ENCODE measurements at places on chromosomes 5 and 9.

DNA sequence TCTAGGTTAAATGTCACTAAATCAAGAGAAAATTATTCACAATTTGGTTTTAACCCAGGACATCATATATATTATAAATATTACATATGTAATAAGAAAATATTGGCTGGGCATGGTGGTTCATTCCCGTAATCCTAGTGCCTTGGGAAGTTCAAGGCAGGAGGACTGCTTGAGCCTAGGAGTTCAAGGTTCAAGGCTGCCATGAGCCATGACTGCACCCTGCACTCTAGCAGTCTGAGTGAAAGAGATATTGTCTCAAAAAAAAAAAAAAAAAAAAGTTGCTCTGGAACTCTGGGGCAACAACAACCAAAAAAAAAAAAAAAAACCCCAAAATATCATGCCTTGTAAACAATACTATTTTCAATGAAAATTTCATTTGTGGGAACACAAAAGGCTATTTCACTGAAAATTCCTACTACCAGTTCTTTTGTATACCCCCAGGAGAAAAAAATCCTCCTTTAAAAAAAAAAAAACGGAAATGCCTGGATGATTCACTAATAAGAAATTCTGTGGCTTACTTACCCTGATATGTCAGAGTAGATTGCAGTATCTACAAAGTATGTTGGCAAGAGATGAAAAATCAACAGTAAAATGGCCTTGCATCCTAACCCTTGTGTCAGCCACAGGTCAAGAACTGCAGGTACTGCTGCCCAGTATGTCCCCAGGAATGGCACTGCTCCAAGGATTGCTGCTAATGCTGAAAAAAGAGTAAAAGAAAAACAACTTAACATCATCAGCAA, 22.6 kb upstream of the CTNNAL1 start:
- peak; percentile 77 for DNase-seq

DNA sequence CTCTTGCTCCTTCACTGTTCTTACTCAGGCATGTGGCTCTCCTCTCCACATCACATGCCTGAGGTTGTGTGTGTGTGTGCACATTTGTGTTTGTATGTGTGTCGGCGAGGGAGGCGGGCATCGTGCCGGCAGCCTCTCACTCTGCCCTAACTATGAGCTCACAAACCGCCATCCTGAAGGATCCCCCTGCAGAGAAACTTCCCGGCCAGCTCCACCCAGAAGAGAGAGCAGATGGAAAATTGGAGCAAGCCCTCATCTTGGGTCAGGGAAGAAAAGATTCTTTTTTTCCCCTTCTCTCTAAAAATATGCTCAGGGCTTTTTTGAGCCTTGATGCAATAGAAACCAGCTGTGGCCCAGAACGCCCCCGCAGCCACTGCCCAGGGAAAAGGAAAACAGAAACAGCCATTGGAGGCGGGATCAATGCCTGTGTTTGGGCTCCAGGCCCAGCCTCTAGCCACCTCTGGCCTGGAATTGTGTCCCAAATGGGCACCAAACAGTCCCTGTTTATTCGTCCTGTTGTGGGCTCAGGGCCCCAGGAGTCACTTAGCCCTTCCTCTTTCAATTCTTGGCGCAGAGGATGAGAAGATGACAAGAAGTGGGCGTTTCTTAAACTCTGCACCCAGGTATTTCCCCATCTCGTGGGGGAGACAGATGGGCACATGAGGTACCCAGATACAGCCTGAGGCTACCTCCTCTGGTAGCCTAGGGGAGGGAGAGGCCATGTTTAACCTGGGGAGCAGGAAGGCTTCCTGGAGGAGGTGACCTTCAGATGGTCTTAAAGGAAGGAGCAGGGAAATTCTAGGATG, 151.5 kb downstream of the RGS3 start:
- DNase-seq: peak; percentile 60

GRCh38 chr5:173616577-173617118, at the start of gene BOD1:
BOD1 (minus strand) TSS chr5:173616650; CDS start chr5:173616436, 214 bp downstream.
- DNase-seq: peak; percentile 99

GRCh38 chr5:9201011-9201410, 344.9 kb downstream of the SEMA5A start:
- DNase-seq: no peak

DNA sequence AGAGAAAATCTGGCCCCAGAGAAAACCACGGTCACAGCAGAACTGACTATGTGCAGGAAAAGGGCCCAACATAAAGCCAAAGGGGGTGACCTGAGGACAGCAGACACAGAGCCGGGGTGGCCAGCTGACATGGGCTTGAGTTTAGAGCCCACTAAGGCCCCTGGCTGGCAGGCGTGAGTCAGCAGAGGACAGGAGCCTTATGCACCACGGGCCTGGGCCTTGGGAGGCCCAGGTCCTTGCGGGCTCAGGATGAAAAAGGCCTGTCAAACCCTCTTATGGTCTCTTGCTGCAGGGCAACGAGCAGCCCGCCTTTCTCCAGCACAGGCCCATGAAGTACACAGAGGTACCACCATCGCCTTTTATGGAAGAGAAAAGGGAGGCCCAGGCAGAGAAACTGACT, 19.7 kb downstream of the STK10 start:
- no peak for DNase-seq

DNA sequence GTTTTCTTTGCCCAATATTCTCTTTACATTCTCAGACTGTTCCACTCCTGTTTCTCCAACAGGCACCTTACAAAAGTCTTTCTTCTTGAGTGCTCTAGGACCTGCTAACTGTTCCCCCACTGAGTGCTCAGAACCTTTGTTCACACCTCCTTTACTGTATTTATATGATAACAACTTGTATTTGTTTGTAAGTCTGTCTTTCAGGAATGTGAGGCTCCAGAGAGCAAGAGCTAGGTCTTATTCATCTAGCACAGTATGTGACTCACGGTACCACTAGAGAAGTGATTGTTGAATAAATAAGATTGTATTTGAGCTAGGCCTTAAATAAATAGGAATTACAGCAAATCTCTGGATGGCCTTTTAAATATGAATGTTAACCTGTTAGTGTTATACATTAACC, 42.5 kb upstream of the MYOT start:
- no peak for DNase-seq

DNA sequence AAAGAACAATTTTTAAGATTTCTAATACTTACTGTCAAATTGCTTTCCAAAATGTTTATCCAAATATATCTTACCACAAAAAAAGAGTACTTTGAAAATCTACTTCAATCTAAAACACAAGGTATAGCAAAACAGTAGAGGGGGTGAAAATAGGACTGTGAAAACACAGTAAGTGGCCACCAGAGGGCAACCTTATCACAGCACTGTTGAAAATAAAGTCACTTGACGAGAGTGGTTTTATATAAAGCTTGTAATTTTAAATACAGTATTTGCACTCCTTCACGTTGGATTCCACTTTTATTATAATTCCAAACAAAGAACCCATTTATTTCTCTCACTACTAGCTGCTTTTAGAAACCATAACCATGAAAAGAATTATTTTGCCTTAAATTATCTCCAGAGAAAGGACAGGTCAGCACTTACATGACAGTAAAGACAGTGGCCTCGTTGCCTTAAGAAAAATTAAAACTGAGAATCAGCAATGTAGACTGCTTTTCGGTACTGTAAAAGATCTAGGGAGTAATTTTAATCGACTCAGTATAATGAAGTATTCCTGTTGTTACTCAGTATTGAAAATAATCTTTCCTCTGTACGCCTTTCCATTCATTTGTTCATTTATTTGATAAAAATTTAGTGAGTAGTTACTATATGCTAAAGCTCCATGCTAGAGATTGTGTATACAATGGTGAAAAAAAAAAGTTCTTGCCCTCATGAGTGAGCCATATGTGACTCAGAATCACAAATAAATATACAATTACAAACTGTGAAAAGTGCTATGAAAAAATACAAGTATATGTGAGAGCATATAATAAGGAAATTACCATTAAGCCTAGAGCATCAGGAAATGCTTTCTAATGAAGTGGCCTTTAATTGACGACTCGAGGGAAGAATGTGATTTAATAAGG, 40.0 kb upstream of the CDK5RAP2 start:
- peak; percentile 72 for DNase-seq

- DNase-seq: peak; percentile 28
Measured at GRCh38 chr9:78671785-78672184, 374.9 kb downstream of the PSAT1 start.

DNA sequence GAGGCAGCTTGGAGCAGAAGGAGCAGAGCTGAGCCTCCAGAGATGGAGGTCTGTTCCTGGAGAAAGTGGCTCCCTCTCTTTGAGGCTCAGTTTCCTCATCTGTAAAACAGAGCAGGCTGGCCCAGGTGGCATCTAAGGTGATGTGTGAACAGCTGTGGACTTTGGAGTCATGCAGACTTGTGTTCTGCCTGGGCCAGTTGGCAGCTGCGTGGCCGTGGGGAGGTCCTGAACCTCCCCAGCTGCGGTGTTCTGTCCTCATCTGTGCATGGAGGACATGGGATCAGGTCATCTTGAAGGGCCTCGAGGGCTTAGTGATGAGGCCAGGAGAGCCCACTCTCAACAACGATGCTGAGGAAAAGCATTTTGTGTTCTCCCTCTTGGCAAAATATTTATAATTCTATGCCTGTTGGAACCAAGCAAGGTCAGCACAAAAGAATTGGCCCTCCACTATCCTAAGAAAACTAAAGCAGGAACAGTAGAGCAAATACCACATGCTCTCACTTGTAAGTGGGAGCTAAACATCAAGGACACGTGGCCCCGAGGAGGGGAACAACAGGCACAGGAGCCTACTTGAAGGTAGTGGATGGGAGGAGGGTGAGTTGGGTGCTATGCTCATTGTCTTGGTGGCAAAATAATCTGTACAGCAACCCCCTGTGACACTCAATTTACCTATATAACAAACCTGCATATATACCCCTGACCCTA, 63.2 kb upstream of the COL15A1 start:
- DNase-seq: no peak

DNA sequence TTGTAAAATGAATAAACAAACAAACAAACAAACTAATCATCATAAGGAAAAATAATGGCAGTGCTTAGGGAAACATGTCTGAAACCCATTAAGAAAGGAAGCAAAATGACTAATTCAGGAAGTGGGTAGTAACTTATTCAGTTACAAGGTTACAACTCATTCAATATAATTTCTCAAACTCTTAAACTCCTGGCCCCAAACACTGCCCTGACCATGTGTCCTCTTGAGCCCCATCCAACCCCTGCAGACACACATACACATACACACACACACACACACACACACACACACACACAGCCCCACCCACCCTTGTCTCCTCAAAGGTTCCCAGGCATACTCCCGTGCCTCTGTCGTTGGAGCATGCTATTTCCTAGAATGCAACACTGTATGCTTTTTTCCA, 193.9 kb downstream of the SEC61B start:
- no peak for DNase-seq

GRCh38 chr9:92720807-92721535, 43.7 kb downstream of the BICD2 start:
- DNase-seq: no peak
